H54 (cell line): ENCODE measurements at places on chromosomes 6 and 20.

- no peak for DNase-seq
Measured at GRCh38 chr6:344816-345340, 46.7 kb upstream of the IRF4 start.

DNA sequence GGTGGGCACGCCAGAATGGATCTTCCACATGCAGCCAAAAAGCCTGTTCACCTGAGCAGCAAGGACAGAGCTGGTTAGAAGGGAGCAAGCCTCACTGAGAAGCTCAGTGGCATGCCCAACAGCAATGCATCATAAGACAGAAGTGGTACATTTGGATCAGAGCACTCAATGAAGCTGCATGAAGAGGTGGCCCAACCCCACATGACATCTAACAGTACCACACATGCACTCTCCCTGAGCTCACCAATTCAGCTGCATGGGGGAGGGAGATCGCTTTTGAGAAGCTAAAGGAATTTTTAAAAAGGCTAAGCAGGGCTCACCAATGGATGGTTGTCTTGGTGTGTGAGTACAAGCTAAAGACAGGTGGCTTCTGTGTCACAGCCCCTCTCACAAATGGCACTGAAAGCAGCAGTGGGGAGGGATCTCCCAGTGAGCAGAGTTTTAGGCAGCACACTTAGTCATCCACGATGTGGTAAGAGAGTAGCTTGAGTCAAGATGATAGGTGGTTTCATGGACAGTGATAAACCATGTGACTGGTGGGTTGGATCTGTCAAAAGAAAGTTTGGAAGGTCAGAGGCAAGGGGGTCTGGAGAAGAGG, 166.6 kb upstream of the TAB2 start:
- no peak for DNase-seq

DNA sequence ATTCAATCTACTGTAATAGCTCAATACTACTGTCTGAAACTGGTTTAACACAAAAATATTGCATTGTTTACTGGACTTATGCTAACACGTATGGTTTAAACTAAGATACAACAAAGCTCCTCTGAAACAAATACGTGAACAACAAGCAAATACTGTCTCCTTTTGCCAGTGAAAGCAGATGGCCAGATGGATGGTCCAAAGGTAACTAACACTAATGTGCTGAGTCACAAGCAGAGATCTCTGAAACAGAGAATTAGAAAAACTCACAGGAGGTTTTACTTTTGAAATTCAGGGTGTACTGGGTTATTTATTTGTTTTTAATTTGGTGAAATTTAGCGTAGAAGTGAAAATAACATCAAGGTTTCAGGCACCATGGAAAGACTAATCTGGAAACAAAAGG, 124.3 kb upstream of the SOX4 start:
- no peak for DNase-seq

- no peak for DNase-seq
Measured at GRCh38 chr6:73017476-73017875, 207.8 kb downstream of the KHDC1L start.

DNA sequence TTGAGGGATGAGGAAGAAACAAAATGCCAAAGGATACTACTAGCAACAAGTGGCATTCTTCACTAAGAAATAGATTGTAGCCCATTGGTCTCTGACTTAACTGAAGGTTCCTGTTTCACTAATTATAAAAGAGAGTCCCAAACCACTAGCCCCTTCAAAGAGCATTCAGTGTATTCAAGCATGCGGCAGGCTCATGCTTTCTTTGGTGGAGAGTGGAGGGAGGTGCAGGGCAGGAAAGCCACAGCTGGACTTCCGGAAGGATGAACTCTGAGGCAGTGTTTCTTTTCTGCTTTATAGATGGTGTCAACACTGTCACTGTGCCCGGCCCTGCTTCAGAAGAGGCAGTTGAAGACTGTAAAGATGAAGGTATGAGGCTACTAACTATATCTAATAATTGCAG, 636.1 kb downstream of the KIF16B start:
- DNase-seq, result no peak

DNA sequence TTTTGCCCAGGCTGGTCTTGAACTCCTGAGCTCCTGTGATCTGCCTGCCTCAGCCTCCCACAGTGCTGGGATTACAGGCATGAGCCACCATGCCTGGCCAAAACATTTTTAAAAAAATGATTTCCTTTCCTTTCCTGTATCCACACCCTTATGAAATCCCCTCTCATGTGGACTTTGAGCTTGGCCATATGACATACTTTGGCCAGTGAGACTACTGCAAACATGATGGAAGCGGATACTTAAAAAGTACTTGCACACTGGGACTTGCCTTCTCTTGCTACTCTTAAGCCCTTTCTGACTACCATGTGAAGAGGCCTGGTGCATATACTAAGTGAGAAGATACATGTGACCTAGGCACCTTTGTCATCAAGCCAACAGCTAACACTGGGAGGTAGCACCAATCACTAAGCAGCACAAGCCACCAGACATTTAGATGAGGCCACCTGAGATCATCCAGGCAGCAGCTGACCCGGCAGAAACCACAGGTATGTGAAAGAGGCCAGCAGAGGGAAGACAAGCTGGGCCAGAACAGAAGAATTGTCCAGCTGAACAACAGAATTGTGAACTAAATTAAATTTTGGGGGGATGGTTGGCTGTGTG, 78.5 kb upstream of the HDAC2 start:
- DNase-seq, result no peak

DNA sequence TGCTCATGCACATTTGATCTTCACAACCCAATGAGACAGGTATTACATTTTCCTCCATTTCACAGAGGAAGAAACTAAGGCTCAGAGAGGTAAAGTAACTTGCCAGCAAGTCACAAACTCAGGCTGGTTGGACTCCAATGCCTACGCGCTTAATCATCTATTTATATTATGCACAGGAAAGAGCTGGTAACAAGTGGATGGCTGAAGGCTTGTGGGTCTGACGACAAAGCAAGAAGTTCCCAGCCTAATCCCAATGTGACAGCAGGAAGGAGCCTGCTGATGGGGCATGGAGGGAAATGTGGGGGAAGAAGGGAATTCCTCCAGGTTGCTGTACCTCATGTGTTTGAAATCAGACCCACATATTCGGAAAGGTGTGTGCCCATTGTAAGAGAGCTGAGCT, 3.9 kb downstream of the CDH22 start:
- no peak for DNase-seq

DNA sequence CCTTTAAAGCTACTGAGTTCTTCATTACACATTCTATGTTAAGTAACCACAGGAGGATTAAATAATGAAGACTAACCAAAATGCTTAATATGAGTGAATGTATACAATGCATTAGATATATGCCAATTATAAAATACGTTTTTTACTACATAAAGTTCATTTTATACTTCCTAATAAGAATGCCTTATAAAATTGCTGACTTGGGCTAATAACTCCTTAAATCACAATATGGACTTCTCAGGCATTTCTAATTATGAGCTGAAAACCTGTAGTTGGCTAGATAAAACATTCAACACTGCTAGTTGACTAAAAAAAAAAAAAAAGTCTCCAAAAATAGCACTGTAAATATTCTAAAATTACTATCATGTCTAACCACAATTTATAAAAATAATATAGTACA, 11.8 kb downstream of the MAN1A1 start:
- no peak for DNase-seq

- DNase-seq, result no peak
Measured at GRCh38 chr6:13166269-13166668, 162.1 kb downstream of the TBC1D7 start.

GRCh38 chr20:17747431-17747846, 47.7 kb downstream of the BANF2 start:
- DNase-seq, result peak; percentile 93

DNA sequence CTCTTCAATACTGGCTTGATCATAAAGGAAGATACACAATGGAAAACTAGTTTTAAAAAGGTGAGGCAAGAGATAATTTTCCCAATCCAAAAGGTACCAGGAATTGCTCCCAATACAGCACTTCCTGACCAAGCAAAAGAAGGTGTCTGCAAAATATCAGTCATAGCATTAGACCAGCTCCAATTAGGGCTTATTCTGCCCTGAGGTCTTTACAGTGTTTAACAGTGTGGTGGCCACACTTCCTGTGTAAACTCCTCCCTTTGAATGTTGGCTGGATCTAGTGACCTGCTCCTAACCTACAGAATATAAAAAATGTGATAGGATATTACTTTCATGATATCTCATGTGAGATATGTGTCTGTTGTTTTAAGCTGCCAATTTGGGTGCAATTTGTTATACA, 57.1 kb upstream of the BTN3A2 start:
- DNase-seq, result no peak

GRCh38 chr20:45883100-45883469, 2.1 kb downstream of the ZSWIM1 start:
- no peak for DNase-seq

DNA sequence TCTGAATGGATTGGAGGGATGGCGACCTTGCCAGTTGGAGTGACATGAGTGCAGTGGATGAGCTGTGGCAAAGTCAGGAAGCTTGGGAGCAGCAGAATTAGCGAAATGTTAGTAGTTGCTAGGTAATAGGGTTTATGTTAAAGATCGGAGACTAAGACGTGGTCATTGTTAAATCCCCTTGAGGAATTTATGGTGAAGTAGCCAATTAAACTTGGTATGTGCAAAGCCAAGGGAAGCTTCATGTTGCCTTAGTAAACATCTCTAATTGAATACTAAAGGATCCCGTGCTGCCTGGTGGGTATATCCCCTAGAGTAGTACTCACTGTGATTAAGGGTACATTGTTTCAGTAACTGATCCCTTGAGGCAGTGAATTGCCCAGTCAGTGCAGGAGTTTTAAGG, 106.0 kb downstream of the PRIM2 start:
- no peak for DNase-seq

DNA sequence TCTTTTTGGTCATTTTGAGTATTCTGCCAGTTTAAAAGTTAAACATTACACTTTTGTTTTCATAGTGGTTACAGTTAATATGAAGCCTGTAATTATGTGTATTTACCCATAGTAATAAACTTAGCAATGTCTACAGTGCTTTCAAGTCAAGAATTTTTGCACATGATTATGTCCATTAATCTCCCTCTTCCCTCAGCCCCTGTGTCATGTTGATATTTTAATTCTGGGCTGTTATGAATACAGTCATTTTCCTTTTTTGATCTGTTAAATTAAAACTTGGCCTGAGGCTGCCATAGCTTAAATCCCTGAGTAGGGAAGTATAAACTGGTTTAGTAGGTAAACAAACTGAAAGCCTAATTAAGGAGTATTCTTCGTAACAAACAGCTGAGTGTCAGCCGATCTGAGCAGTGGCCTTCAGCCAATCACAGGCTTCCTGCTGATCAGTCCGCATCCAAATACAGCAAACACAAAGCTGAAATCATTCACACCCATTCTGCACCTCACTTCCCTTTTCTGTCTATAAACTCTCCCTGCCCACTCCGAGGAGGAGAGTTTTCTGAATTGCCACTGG, 9.5 kb upstream of the SFT2D1 start:
- DNase-seq, result no peak

- DNase-seq, result no peak
Measured at GRCh38 chr6:291204-291696, 1.0 kb upstream of the DUSP22 start.

GRCh38 chr20:34532320-34532719, 16.1 kb downstream of the DYNLRB1 start:
- no peak for DNase-seq

GRCh38 chr6:80094017-80094416, 12.5 kb upstream of the BCKDHB start:
- DNase-seq, result no peak

- DNase-seq, result no peak
Measured at GRCh38 chr6:167122041-167122826, 662 bp upstream of the CCR6 start.

GRCh38 chr20:38195521-38195920, 30.5 kb upstream of the TGM2 start:
- DNase-seq, result no peak

DNA sequence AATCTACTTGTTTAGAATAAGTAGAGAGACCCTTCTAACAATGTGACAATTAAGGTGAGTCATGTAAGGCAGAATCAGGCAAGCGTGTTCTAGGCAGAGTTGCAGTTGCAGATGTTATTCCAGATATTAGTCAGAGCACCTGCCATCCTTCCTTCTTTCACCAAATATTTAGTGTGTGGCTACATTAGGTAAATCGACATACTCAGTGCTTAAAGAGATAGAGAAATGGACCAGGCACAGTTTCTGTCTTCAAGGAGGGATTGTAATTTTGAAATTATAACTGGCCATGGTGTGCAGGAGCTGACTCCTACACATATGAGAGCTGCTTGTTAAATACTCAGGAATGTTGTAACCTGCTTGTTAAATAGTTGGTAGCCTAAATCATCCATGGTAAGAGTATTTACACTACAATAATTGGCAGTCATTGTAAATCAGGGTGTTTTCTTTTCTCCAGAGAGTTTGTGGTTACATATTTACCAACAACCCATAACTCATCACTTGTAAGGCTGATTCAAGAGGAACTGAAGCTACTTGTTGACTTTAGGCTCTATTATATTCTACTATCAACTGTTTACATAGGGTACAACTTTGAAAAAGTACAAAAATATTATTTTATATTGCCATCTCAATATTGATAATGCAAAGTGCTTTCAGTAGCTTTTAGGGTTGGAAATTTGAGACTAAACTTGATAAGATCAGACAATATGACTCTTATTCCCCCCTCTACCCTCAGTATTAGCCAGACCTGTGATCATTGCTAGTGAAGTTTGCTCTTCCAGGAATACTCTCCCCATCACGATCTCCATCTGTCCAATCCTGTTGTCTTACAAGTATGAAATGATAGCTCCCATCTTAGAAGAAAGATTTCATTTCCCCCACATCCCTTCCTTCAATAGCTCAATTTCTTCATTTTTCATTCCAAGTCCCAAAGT, 607.1 kb downstream of the COL12A1 start:
- no peak for DNase-seq

DNA sequence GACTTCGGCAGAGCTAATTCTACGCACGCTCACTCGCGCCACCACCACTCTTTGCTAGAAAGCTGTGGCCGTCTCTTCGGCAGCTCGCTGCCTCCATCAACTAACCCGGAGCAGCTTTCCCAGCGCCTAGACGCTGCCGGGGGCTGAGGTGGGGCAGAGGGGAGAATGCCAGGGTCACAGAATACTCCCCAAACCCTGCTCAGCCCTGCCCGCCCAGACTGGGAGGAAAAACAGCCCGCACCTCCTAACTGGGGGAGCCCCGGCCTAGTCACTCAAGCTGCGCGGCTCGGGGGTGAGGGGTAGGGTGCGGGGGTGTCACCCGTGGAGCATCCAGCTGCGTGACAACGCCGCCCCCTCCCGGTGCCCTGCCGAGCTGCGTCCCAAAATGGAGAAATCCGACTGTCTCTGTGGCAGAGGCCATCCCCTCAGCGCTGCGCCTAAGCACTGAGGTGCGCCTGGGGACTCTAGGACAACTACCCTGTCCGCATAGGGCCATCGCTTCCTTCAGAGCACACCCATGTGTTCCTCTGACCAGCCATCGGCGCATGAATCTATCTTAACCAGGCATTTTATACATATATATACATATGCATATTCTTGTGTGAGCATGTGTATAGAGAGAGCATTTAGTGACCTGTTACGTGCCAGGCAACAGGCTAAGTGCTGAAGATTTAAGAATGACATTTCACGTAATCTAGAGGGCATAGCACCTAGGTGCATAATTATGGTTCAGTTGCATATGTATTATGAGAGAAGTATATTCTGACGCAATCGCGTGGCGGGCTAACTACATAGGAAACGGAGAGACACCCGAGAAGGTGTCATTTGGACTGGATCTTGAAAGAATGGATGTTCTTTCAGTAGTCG, 1.5 kb upstream of the TENT5A start:
- DNase-seq, result peak; percentile 11

- no peak for DNase-seq
Measured at GRCh38 chr6:165306955-165307354, 2.5 kb downstream of the C6orf118 start.
